ENCODE measurements at places on chromosomes 7 and 10.

DNA sequence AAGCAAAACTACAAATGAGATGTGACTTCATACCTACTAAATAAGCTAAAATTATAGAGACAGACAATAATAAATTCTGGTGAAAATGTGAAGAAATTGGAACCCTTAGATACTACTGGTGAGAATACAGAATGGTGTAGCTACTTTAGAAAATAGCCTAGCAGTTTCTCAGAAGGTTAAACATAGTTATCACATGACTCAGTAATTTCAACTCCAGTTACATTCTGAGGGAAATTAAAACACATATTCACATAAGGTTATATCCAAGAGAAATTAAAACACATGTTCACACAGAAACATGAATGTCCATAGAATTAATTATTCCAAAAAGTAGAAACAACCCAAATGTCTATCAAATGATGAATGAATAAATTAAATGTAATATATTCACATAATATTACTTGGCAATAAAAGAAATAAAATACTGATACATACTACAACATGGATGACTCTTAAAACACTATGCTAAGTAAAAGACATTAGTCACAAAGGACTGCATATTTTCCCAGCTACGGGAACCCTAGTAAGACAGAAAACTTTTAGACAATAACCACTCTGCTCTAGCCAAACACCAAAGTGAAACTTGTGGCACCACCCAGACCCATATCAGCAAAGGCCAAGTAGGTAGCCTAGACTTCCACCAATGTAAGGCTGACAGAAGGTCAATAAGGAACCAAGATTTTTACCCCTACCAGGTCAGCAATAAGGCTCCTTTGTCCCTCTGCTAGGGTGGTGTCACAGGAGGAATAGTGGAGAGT is 25.1 kb downstream of the SLC25A40 start:
- no peak for DNase-seq

DNA sequence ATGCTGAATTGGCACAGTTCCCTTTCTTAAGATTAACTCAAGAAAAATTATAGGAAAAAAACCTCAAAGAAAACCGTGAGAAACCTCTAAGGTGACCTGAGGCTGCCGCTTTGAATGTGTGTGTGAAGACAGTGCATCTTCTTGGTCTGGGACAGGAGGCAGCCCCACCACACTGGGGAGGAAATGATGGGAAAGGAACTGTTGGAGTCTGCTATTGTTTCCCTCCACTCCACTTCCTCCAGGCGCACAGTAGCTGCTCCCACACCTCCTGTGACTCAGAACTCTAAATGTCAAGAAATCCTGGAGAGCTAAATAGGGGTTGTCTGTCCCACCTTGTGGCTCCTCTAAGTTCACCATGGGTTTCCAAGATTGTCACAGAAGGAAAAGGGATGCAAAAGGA is 179.4 kb downstream of the PDE1C start:
- no peak for DNase-seq

GRCh38 chr10:75765789-75766096 is 334.3 kb downstream of the LRMDA start:
- no peak for DNase-seq

DNA sequence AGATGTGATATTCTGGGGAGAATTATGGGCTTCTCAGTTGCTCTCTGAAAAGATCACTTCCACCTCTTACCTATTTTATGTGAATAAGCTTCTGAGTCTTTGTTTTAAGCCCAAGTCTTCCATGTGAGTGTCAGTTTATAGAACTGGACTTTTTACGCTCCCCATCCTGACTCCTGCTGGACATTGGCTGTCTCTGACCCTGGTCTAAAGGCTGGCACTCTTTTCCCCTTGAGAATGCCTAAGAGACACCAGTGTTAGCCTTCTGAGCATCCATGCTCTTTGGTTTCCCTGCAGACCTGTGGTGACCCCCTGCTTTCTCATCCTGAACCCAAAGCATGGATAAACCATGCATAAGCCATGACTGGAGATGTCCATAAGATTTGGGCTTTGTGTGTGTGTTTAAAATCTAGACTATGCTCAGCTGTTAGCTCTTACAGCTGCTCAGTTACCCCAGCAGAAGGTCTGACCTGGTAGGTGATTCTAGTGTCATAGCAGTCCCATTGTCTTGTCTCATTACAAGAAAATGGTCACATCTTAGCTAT is 148.6 kb upstream of the IMMP2L start:
- no peak for DNase-seq

DNA sequence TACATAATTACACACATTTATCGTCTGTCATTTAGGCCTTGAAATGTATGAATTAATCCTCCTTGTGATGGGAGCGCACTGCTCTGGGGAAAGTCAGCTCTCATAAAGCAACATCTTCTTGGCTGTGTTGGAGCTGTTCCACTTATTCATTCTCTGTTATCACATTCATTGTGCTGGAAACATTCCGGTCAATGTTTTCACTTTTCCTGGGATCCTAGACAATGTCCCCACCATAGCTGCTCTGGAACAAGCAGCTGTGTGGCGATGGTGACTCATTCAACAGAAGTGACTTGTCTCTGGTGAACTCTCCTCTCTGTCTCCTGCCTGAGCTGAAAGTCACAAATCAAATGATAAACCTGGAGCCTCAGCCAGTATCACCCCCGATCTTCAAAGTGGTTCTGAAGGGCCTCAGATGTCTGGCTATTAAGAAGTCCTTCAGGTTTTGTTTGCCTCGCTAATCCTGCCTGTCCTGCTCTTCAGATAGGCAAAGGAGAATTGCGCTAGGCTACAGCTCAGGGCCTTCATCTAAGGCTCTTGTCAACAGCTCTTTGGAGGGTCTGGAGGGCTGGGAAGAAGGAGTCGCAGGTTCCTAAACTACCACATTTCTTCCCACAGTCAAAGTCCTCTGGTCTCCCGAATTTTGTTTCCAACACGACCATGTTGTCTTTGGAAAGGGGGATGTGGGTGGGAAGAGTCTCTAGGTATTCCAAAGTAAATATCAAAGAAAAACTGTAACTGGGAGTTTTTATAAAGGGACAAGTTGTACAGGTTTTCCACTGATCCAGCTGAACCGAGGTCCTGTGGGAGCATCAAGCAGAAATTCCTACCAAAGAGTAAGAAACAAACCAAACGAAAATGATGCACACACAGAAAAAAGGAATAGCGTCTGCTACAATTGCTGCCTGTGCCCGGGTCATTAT is 29.3 kb downstream of the KLF6 start:
- DNase-seq, result peak; percentile 59

DNA sequence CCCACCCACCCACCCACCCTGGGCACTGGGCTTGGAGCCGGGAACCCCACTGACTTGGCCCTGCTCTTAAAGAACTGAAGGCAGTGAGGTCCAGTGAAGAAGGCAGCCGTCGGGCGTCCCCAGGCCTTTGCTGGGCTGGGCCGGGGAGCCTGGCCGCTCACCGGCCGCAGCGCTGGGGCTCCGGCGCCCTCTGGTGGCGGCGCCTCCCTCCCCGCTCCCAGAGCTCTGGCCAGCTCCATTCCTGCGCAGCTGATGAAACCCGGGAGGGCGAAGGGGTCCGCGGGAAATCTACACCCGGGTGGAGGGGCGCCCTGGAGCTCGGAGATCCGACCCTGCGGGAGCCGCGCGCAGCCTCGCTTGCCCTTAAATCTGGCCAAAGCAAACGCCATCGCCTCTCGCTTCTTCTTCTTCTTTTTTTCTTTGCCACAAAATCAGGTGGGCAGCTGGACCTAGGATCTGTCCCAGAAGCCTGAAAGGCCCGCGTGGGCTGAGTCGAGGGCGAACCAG is 1.7 kb upstream of the CXCL12 start:
- DNase-seq, result peak; percentile 52

DNA sequence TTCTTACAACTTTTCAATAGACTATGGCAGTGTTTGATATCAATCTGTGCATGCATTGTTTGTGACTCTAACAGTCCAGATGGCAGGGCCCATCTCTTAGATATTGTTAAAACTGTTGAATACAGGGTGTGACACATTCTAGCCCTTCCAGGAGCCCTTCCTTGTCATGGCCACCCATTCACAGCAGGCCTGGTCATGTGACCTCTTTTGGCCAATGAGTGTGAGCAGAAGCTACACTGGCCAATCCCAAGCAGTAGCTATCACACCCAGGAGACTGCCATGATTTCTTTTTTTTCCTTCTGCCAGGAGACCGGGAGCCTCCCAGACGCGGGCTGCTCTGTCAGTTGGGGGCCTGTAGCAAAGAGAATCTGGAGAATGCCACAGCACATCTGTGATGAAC is 655.4 kb upstream of the MKI67 start:
- DNase-seq, result no peak

GRCh38 chr7:157476654-157477549 is 140.1 kb downstream of the DNAJB6 start:
- no peak for DNase-seq

- DNase-seq, result no peak
Observed at GRCh38 chr10:37960591-37961137, 15.8 kb downstream of the ZNF25 start.

- no peak for DNase-seq
Observed at GRCh38 chr7:2993868-2994267, 49.8 kb downstream of the CARD11 start.

GRCh38 chr10:33344676-33345075 is 10.2 kb upstream of the NRP1 start:
- no peak for DNase-seq

DNA sequence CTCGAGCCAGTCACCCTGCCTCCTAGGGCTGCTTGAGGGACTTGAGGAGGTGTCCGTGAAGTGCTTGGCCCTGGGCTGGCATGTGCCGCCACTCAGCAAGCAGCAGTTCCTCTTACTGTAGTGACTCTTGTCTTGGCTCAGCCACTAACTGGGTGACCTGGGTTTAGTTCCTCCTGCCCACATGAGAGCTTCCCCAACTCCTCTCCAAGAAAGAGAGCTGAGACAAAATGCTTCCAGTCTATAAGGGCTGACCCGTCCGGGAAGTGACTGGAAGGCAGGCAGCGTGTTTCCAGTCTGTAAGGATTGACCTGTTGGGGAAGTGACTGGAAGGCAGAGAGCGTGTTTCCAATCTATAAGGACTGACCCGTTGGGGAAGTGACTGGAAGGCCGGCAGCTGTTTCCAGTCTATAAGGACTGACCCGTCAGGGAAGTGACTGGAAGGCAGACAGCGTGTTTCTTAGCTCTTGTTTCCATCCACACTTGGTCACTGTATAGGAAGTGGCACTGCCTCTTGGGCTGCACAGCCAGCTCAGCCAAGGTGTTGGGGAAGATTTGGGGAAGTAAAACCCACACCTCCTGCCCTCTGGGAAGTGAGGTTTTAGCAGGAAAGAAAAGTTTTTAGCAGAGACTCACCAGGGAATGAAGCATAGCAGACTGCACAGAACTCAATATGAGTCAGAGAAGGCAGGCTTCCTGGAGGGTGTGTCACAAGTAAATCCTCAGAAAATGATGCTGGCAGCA is 53.3 kb upstream of the PPIF start:
- peak; percentile 67 for DNase-seq

DNA sequence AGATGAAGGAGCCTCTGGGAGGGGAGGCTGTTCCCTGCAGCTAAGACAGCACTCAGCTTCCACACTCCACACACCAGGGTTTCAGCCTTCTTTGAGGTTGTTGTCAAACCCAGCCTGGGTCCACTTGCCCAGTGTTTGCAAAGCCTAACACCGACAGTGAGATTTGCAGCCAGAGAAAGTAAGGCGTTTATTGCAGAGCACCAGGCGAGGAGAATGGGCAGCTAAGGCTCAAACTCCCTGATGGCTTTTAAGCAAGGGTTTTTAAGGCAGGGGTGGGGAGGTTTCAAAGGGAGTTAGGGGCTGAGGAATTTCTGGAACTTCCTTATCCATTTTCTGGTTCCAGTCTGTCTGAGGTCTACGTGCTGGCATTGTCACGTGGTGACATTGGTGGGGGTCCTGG is 4.7 kb upstream of the ZNF775 start:
- DNase-seq, result no peak

- peak; percentile 59 for DNase-seq
Observed at GRCh38 chr7:23462846-23463245, 7.4 kb downstream of the IGF2BP3 start.

GRCh38 chr7:28070297-28071055 is 110.1 kb downstream of the JAZF1 start:
- no peak for DNase-seq

DNA sequence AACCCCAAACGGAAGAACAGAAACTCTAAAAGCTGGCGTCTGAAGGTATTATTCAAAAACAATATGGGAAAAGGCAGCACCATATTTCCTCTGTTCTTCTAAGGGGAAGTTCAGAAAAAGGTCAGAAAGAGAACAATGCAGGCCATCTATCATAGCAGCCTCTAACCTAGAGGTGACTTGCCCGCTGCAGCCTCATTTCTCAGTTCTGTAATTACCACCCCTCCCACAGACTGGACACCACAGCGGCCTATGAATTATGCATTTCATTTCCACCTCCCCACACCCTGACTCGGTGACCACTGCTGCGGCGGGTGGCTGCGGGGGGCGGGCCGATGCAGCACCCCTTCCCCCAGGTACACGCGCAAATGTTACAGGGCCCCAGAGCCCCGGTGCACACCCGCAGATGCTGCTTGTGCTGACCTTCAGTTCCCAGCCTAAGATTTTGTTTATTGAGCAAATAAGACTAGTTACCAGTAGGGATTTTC is 125.5 kb downstream of the CLEC2L start:
- DNase-seq, result no peak

- DNase-seq, result no peak
Observed at GRCh38 chr7:98287486-98287959, 6.0 kb downstream of the BRI3 start.

GRCh38 chr7:126760914-126761577 is 491.7 kb downstream of the GRM8 start:
- DNase-seq, result no peak

DNA sequence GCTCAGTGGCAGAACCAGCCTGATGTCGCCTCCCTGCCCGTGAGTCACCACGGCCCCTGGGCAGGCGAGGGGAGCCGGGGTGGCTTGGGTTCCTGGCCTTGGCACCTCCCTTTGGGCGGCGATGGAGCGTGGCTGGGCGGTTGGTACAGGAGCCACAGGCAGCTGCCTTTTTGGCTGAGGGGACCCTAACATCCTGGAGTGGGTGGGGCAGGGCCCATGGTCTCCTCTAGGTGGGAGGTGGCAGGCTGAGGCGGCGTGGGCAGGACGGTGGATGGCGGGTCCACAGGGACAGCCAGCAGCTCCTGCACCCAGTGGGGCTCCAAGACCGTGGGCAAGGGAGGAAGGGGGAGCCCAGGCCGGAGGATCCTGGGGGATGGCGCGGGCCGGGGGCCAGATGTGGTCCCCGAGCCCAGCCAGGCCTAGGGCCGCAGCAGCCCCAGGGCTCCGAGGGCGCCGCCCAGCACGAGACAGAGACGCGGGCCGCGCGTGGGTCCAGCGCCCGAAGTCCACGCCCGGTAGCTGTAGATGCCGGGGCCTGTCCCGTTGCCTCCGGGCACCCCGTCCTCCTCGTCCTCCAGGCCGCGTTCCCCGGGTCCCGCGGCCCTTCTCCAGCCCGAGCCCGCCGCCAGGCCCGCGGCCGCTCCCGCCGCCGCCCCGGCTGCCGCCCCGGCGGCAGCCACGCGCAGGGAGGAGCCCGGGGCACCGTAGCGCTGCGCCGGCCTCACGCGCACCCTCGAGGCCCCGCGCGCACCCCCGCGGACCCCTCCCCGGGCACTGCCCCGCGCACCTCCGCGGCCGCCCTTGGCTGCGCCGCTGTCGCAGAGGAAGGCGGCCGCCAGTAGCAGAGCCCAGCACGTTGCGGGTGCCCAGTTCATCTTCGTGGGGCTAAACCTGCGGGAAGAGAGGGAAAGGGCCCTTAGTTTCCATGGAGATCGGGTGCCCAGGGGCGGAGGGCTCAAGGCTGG is 1.3 kb downstream of the SPRN start:
- no peak for DNase-seq
